Hindlimb muscle (tissue), 1 donor: ENCODE measurements at places on chromosomes 11 and 22. TPM values are rescaled to one million over a fixed set of nuclear protein-coding genes. Genes with fewer than 3 reads are reported as not detected.

The GDPD4 gene
- 0.26 TPM for polyA plus RNA-seq

The APOA5 gene
- polyA plus RNA-seq: not detected

The GGTLC2 gene
- not detected for polyA plus RNA-seq

GRCh38 chr22:19770349-19771220, 10.0 kb downstream of the TBX1 start:
- no peak for DNase-seq

DNA sequence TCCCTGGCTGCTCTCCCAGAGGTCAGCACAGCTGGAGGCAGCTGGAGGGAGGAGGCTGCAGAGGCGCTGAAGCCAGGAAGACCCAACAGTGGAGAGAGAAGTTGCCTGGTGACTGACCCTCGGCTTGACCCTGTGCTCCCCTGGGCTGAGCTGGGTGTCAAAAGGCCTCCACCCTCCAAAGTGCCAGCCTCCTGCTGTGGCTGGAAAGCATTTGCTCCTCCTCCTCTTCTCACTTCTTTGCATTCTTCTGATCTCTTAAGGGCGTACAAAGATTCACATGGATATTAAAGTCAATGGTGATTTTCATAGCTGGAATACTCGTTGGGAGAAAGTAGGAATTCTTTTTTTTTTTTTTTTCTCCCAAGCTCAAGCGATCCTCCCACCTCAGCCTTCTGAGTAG, 91.7 kb downstream of the MED15 start:
- DNase-seq: no peak
